Activated CD8-positive, alpha-beta T cell treated with anti-CD3 and anti-CD28 coated beads for 36 hours (primary cell): ENCODE measurements at places on chromosomes 5 and 9.

DNA sequence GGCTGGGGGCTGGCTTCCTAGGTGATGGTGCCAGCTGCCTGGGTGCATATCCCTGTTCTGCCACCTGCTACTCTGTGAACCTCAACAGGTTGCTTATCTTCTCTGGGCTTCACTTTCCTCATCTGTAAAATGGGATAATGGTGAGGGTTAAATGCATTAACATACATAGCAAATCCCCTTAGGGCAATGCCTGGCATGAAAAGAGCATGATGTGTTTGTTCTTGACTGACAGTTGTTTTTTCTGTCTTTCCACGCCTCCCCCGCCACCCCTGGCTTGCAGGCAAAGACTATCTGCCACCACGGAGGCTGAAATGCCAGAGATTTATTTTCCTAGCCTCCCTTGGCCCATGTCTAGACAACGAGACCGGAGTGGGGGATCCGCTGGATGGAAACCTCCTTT is 280.5 kb downstream of the NSG2 start:
- no peak overlapping the region for H3K27ac ChIP-seq
- DNase-seq: no peak
- H3K4me1 ChIP-seq: no peaks in the 10 kb centered on the region
- H3K4me3 ChIP-seq: no peak overlapping the region
- H3K27me3 ChIP-seq: peaks cover 24% of the 10 kb centered on the region

DNA sequence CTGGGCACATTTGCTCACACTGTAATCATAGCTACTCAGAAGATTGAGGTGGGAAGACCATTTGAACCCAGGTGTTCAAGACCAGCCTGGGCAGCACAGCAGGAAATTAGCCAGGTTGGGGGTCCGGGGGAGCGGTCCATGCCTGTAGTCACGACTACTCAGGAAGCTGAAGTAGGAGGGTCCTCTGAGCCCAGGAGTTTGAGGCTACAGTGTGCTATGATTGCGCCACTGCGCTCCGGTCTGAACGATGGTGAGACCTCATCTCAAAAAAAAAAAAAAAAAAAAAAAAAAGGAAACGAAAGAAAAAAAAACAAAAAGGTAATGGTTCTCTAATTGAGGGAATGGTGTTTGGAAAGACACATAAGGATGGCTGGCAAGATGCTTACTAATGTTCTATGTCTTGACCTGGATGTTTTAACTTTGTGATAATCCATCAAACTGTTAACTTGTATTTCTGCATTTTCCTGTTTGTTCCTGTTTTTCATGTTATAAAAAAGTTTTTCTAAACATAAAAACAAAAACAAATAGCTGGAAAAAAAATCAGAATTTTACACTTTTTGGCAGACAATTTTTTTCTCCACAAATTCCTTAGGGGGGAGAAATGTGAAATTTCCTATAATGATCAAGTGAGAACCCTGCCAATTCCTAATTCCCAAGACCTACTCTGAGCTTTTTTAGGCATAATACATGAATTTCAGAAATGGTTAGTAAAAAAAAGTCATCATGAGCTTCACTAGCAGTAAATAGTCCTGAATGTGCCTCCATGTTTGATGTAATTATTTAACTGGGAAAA is 96.9 kb downstream of the DENND1A start:
- no peak for DNase-seq
- no peak overlapping the region for H3K27ac ChIP-seq
- no peaks in the 10 kb centered on the region for H3K27me3 ChIP-seq
- peaks cover 21% of the 10 kb centered on the region for H3K4me1 ChIP-seq
- H3K4me3 ChIP-seq: no peak overlapping the region
- peaks cover 39% of the 10 kb centered on the region for H3K36me3 ChIP-seq

- no peak for DNase-seq
- H3K27ac ChIP-seq: no peak overlapping the region
- H3K36me3 ChIP-seq: no peaks in the 10 kb centered on the region
- H3K27me3 ChIP-seq: no peaks in the 10 kb centered on the region
- H3K4me1 ChIP-seq: peaks cover 2% of the 10 kb centered on the region
These were observed 250.4 kb upstream of the ST8SIA4 start for GRCh38 chr5:101153526-101153925.

DNA sequence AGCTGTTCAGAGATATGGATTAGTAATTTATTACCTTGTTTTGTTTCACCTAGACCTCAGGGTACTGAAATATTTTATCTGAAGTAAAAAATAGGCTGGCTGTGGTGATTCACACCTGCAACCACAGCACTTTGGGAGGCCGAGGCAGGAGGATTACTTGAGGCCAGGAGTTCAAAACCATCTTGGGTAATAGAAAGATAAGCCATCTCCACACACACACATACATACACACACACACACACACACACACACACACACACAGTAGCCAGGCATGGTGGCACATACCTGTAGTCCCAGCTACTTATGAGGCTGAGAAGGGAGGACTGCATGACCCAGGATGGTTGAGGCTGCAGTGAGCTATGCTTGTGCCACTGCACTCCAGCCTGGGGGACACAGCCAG is 3.7 kb downstream of the ANXA2R start:
- peak overlapping the region; percentile 81 for H3K4me3 ChIP-seq
- DNase-seq: peak; percentile 45
- no peaks in the 10 kb centered on the region for H3K36me3 ChIP-seq
- H3K4me1 ChIP-seq: peaks cover 39% of the 10 kb centered on the region
- peak overlapping the region; percentile 92 for H3K27ac ChIP-seq
- no peaks in the 10 kb centered on the region for H3K27me3 ChIP-seq

- peaks cover 24% of the 10 kb centered on the region for H3K36me3 ChIP-seq
- no peak overlapping the region for H3K27ac ChIP-seq
- H3K4me3 ChIP-seq: no peak overlapping the region
- no peaks in the 10 kb centered on the region for H3K27me3 ChIP-seq
- no peak for DNase-seq
- H3K4me1 ChIP-seq: no peaks in the 10 kb centered on the region
These were observed 30.0 kb upstream of the CAMLG start for GRCh38 chr5:134708301-134708700.

GRCh38 chr5:149261246-149261645 is 10.4 kb upstream of the AFAP1L1 start:
- peaks cover 5% of the 10 kb centered on the region for H3K27me3 ChIP-seq
- no peaks in the 10 kb centered on the region for H3K4me1 ChIP-seq
- no peak overlapping the region for H3K27ac ChIP-seq

DNA sequence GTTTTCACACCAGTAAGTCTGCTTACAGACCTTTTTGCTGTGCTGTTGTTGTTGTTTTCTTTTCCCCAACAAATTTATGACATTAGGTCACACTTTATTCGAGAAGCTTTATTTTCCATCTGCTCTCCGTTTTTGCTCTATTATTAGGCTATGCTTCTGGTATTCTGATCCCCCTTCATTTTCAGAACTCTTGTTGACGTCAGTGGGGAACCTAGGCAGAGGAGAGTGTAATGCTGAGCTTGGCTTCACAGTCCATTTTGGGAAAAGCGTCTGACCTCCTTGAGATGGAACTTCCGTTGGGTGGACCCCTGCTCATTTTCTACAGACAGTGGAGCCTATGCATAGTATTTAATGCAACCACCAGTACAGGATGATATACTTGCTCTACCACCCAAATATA is 387.9 kb upstream of the MEF2C start:
- no peak overlapping the region for H3K4me3 ChIP-seq
- H3K36me3 ChIP-seq: no peaks in the 10 kb centered on the region
- no peak overlapping the region for H3K27ac ChIP-seq
- no peak for DNase-seq
- H3K27me3 ChIP-seq: peaks cover 2% of the 10 kb centered on the region
- no peaks in the 10 kb centered on the region for H3K4me1 ChIP-seq

- no peaks in the 10 kb centered on the region for H3K36me3 ChIP-seq
- H3K4me3 ChIP-seq: no peak overlapping the region
- no peak for DNase-seq
- H3K27me3 ChIP-seq: no peaks in the 10 kb centered on the region
- no peaks in the 10 kb centered on the region for H3K4me1 ChIP-seq
These were observed 627.9 kb upstream of the ST8SIA4 start for GRCh38 chr5:101531026-101531425.

DNA sequence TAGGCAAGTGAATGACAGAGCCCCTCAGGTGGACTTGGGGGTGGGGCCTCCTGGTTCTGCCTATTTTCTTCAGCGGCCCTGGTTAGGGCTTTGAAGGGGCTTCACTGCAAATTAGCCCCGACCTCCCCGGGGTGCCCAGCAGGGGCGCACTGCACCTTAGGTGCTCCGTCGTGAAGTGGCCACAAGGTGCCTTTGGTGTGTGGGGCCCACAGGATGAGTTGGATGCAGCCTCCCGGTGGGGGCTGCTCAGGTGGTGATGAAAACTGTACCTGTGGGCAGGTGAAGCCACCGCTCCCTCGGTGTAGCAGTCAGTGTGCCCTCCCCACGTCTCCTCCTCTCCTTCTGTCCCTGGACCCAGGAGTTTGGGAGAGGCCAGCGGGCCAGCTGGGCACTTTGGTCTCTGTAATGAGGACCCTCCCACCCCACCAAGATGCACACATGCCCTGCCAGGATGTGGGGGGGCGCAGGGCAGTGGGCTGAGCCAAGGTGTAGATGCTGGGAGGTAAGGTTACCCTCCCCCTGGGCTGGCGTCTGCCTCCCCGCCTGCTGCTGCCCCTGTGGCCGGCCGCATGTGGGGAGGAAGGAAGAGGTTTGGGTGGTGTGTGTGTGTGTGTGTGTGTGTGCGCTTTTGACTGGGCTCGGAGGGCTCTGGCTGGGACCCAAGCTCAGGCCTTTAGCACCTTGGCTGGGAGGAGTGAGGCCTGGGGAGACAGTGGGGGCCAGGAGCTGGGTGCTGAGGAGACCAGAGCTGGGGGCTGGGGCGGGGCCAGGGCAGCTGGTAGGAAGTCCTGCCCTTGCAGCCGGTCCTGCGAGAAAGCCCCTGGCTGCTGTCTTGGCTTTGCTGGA is 55.6 kb downstream of the RXRA start:
- no peaks in the 10 kb centered on the region for H3K27me3 ChIP-seq
- peaks cover 22% of the 10 kb centered on the region for H3K4me1 ChIP-seq
- H3K4me3 ChIP-seq: peak overlapping the region; percentile 26
- peak overlapping the region; percentile 42 for H3K27ac ChIP-seq

DNA sequence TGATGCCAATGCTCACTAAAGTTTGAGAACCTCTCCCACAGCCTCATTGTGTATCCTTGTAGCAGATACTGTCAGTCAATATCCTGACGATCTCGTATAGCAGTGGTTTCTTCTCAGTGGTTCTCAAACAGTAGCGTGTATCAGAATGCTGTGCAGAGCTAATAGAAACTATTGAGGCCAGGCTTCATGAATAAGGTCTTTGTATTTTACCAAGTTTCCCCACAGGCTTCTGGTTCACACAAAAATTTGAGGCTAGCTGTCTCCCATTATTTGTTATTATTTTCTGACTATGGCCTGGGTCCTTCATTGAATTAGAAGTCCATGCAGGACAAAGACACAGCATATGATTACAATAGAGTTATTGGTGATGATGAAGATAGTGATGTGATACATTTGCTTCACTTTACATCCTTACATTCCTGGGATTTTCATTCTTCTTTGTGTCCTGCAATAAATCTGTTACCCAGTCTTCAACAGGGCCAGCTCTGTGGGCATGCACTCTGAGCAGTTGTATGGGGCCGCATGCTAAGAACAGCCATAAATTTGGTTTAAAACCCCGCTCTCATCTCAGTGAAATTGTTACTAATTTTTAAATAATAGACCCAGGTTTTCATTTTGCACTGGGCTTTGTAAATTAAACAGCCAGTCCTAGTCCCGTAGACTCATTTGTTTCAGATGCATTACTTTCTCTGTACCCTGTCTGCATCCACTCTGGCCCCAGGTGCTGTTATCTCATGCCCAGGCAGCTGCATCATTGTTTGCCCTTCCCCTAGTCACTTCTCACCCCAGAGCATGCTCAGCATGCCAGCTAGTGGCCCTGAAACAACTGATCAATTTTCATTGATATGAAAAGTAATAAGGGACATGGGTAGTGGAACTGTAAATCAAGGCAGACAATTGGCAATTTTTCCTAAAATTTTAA is 199.9 kb upstream of the PIK3R1 start:
- H3K36me3 ChIP-seq: no peaks in the 10 kb centered on the region
- H3K4me3 ChIP-seq: no peak overlapping the region
- H3K27me3 ChIP-seq: no peaks in the 10 kb centered on the region
- no peak overlapping the region for H3K27ac ChIP-seq
